Dermis blood vessel endothelial cell (primary cell): ENCODE measurements at places on chromosomes 3 and 15.

DNA sequence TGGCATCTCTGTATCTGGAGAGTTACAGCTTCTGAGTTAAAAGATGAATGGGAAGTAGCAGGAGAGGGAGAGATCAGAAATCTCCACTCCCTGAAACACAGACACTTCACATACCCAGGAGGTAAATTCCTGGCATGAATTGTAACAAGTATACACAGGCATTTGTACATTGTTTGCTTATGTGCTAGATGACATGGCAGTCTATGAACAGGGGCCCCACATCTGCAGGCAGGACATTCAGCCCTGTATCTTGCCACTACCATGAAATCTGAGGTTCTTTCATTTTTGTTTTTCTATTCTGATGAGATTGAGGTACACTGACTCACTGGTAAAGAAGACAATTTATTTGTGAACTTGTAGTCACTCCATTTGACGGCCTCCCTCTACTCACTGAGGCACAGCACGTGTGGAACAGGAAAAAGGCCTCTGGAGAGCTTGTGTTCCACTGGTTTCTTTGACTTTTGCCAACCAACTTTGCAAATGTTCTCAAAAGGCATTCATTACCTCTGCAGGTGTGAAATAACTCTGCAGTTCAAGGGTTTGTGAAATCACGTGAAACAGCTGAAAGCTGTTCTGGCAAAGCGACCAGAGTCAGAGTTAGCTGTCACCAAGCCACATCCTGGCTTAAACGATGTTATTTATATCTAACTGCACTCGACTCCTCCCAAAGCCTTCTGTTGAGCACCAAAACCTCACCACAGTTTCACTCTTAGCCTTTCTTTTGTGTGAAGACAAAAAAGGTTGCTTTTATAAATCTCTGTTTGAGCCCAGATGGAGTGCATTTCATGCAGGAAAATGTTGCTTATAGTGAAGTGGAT, 401.3 kb upstream of the CFAP20DC start:
- no peak for DNase-seq

DNA sequence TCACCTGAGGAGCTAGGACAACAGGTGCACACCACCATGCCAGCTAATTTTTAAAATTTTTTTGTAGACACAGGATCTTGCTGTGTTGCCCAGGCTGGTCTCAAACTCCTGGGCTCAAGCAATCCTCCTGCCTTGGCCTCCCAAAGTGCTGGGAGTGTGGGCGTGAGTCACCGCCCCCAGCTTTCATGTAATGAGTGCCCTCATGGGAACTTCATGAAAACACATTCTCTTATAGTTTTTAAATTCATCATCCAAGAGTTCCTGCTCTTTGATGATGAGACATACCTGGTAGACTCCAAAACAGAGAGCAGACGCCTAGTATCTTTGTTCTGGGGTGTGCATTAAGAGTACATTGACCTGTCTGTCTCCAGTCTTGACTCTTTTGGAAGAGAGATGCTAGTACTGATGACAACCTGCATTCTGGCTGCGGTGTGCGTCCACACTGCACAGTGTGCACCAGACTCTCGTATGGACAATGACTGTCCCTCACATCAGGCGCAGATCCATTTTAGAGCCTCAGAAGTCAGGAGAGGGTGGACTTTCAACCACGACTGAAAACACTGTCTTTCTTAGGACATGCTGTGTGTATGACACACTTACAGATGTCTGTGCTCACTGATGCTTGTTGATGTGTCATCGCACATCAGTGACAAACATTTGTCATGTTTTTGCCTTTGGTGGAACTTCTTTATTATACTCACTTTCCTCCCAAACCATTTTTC, 2.0 kb downstream of the NRROS start:
- no peak for DNase-seq

DNA sequence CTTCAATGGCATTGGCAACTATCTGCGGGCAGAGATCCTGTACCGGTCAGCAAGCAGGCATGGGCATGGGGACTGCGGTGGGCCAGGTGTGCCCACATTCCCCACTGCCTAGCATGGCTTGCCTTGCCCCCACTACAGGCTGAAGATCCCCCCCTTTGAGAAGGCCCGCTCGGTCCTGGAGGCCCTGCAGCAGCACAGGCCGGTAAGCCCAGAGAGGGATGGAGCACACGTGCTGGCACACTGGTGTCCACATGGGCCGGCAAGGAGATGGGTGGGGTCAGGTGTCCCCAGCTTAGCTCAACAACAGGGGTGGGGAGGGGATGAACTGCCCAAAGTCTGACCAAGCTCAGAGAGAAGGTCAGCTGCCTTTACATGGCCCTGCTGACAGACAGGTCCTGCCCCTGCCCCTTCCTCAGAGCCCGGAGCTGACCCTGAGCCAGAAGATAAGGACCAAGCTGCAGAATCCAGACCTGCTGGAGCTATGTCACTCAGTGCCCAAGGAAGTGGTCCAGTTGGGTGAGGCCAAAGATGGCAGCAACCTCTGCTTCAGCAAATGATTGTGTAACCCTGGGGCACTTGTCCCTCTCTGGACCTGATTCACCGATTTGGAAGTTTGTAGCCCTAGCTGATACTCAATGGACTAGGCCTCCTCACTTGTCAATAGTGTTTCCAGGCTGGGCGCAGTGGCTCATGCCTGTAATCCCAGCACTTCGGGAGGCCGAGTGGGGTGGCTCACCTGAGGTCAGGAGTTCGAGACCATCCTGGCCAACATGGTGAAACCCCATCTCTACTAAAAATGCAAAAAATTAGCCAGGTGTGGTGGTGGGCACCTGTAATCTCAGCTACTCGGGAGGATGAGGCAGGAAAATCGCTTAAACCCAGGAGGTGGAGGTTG, 5.6 kb downstream of the NEIL1 start:
- DNase-seq, result no peak

DNA sequence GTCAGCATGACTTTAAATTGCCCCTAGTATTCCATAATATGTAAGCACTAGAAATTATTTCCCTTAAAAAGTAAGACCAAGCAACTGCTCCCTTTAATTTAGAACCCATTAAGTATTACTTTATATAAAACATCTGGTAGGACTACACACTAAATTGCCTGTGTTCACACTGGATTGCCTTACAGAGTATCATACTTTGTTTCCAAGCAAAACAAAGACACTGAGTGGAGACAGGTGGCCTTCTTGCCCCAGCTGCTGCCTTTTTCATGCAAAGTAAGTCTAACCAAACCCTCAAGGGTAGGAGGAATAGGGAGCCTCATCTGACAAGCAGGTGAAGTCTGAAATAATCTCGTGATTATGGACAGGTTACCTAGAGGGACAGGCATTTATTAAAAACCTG, 87.3 kb downstream of the PEX5L start:
- DNase-seq, result no peak

DNA sequence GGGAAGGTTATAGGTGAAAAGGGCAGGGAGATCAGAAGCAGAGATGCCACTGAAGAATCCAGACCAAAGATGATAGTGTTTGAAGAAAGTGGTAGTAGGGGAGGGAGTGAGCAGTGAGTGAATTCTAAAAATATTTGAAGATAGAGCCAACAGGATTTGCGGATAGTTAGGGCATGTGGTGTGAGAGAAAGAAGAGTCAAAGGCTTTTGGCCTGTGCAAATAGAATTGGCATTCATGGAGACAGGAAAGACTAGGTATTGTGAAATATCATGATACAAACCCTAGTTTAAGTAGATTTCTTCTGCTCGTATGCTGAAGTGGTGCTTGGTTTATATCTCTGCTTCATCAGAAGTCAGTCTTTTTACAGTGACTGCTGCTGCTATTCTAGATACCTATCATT, 224.2 kb upstream of the CFAP20DC start:
- no peak for DNase-seq

DNA sequence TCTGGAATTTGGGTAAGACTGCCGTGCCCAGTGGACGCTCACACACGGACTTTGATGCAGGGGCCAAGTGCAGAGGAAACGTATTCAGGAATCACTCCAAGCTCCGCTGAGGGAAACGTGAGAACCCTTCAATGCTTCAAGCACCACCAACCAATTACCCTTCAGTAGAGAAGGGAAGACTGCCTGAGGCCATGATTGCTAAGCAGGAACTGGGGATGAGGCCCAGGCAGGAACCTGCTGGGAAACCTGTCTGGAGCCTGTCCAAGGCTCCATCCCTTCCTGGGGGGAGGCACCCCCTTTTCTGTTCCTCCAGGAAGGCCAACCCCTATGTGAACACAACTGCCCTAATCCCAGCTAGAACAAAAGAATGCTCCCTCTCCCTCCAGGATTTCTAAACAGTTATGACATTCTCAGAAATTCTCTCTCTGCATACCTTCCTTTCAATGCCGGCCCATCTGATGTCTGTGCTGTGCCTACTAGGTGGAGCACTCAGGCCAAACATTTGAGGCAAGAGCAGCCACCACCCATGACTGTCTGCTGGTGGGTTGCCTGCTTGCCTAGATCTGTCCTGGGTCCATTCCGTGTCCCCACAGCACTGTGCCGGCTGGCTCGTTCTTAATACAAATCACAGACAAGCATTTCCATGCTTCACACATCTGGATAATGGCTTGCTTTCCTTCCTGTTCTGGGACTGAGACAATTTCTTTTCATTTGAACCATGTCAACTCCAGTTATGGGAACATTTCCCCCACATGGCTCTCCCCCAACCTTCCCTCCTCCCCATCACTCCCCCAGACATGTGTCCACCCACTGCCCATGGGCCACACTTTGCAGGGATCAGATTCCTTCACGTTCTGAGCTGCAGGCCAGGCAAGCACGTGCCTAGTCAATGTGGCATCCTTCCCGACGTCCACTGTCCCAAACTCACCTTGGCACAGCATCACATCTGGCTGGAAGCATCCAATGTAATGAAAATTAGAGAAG, 149.4 kb downstream of the ADAMTS17 start:
- no peak for DNase-seq
